ENCODE measurements at places on chromosomes 4 and X.

DNA sequence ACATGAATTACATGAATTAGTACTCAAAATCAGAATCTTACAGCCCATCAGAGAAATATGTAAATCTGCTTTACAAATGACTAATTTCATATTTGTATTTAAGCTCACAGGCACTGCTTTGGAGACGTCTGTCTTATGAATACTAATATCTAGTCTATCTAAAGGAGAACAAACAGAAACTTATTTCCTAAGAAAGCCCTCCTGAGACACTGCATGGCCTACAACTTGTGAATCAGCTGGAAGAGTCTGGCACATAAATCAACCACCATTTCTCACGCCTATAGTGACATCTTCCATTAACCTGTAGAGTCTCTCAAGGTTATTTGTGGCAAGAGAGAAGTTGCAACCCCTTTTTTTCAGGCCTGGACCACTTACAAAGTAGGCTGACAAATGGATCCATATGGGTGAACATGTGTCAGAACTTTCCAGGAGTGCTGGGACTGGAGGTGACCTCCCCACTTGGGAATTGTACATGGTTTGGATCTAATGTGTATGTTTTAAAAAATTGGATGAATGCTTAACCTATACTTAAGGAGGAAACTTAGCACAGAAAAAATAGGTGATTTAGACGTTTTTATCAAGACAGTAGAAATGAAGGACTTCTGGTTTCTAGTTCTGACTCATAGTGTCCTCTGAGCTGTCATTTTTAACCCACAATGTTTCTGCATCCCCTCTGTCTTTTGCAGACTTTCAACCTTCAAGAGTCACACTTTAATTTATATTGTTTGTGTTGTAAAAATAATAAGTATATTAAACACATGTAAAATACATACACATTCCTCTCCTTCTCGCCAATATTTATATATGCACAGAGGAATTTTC lies 83.2 kb upstream of the ARHGAP24 start:
- DNase-seq = no peak

DNA sequence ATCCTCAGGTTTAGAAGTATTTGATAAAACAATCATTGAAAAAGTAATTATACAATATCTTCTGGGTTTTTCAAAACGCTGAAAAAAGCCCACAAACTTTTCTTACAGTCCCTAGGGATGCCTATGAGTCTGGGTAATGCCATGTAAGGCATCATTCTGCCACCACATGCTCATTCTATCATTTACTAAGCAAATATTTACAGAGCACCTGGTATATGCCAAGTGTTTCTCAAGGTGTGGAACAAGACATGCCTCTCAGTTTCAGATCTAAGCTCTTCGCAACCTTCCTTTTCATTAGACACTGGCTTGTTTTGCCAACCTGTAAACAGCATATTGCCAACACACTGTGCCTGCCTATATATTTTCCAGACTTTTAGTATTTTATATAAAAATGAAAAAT lies 17.7 kb downstream of the MID1 start:
- DNase-seq = no peak

DNA sequence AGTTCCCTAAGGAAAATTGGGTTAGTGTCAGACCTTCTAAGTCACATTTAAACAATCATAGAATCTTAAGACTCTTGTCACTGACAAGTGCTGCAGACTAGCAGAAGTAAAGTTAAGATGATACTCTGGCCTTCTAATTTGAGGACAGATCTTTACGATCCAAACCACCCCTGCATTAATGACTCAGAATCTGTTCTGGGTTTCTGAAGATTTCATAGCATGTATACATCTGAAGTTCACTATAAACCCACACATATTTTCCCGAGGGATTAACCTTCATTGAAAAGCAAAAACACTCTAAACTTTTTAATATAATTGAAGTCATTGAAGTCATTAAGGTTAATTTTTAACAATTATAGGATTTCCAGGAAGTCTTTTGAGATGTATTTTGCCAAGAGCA lies 674.3 kb downstream of the IQCM start:
- DNase-seq = no peak

DNA sequence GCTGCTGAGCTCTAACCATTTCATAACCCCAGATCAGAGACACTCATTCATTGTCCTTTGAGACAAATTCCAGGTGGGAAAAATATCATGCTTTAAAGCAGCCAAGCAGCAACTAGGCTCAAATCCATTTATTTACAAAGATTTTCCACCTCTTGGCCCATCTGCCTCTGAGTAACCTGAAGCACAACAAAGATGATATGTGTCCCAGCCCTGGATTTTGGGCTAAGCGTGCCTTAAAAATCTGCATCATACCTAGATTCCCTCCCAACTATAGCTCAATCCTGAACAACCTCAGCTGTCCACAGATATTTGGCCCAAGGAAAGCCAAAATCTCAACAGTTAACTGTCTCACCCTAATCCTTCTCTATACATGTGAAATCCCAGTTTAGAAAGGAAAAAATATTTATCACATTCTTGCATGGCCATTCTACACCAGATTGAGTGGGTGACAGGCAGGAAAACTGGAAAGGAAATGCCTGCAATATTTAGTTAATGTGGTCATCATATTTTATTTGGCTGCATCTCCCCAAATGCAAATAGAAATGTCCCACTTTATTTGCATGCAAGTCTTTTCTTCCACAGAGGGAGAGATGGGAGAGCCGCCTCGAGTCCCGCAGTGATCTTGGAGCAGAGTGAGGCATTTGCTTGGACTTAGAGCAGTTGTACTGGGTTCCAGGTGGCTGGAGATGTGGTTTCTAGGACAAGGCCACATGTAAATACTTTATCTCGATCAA lies 146.4 kb upstream of the EOLA2 start:
- DNase-seq = no peak

DNA sequence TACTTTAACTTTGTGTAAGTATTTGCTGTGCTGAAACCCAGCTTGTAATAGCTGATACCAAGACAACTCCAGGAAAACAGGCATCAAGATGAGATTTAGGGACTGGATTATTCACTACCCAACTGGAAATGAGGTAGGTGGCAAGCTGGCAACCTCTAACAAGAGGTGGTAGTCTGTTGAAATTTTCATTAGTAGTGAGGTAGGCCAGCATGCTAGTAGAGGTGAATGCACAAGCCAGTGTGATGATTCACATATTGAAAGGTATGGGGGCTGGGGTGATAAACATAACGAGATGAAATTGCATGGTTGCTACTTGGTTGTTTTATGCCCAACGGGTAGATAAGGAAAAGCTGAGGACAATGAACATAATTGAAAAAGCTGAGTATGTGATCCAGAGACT lies 8.5 kb upstream of the TMPRSS11D start:
- DNase-seq = no peak

- DNase-seq = no peak
Observed at GRCh38 chr4:7823416-7823824, 116.2 kb downstream of the AFAP1 start.

- no peak for DNase-seq
Observed at GRCh38 chr4:125070861-125071260, 243.9 kb upstream of the FAT4 start.

- no peak for DNase-seq
Observed at GRCh38 chr4:141210168-141210567, 10.5 kb upstream of the ZNF330 start.

DNA sequence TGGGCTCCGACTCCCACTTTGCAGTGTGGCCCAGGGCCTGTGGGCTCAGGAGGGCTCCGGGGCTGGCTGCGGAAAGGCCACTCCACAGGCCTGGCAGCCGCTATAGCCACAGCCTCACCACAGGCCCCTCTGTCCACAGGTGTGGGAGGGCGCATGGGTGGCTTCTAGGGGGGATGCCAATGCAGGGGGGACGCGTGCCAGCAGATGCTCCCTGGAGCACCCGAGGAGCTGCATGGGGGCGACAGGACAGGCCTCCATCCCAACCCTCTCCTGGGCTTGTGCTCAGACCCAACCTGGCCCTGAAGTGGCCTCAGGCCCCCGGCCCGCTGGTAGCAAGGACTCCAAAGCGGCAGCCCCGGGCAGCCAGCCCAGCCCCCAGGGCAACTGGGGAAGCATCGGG lies 8.0 kb downstream of the BGN start:
- no peak for DNase-seq

DNA sequence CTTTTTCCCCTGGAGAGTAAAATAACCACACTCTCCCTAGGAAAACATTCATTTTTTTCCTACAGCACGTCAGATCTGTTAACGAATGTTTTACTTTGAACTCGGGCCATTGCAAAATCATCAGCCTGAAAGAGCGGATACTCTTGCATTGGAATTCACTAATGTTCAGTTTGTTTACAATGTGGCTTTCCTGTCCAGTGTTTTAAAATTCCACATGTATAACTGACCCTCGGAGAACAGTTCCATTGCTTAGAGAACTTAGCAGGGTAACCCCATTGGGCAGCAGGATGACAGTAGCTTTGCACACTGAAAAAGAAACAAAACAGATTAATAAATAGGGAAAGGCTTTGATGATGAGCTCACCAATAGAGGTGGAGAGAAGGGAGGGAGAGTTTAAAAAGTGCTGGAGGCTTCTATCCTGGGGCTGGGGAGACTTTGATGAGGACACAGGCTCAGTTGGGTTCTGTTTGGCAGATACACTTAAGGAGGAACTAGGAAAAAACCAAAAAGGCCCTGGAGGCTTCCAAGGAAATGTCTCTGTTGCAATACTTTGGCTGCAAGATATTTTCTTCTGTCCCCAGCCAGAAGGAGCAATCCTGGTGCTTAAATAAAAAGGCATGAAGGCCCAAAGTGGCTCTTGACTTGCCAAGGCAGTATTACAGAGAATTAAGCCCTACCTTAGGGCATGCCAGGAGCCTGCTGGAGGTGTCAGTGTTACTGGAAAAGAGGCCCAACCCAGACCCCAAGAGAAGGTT lies 143.1 kb downstream of the ARSF start:
- DNase-seq = no peak

DNA sequence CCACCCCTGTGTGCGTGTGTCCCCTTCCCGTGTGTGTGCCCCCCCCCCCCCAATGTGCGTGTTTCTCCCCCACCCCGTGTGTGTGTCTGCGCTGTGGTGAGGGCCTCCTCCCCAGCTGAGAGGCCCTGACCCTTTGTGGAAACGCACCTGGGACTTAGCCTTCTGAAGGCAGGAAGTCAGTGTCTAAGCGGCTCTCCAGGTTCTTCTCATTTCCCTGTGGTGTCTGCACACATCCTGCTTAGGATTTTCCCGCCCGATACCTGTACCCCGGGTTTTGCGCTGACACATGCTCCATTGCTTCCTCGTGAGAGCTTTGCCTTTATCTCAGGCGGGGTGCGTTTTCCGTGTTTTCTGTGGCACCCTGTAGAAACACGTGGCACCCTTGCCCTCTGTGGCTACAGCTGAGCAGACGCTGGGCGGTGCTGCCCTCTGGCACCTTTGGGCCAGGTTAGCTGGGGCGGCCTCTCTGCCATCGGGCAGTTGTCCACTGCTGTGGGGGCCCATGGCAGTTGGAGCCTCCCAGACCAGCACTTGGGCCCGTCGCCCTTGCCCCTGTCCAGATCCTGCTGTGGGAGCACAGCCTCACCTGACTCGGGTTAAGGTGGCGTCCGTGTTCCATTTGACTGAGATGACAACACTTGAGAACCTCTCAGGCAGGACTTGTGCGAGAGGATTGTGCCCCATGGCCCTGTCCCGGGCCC lies 26.3 kb downstream of the MAEA start:
- no peak for DNase-seq

DNA sequence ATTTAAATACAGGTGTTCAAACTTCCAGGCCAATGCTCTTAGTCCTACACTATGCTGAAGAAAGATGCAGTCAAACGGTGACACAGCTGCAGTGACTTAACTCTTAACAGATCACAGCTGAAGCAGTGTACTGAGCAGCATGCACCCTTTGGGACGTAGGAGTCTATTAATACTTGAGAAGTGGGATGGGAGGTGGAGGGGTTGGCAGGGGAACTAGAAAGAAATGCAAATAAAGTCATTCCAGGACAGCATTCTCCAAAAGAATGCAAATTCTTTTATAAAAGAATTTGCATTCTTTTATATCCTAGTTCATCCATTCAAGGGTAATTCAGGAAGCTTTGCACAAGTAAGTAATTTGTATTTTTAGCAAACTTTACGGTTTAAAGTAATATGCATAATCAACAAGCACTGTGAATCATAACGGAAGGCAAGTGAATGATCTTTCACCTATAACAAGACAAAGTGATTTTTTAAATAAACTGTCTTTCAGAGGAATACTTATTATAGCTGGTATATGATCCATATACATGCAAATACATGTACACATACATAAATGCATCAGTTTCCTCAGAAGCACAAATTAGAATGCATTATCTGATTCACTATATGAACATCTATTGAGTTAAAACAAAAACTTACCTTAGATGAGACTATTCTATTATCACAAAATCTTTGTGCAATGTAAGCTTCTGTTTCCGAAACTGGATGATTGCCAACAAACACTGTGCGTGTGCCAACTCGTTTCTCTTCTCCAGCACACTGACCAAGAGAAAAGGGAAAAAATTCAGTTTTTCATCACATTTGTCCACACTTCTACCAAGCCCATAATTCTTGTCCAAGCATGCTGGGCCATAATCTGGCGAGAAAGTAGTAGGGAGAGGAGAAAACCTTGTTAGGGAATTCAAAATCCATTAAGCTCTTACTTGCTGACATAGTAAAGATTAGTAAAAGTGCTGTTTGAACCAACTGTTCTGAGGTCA lies 106.5 kb downstream of the ATP11C start:
- DNase-seq = no peak

DNA sequence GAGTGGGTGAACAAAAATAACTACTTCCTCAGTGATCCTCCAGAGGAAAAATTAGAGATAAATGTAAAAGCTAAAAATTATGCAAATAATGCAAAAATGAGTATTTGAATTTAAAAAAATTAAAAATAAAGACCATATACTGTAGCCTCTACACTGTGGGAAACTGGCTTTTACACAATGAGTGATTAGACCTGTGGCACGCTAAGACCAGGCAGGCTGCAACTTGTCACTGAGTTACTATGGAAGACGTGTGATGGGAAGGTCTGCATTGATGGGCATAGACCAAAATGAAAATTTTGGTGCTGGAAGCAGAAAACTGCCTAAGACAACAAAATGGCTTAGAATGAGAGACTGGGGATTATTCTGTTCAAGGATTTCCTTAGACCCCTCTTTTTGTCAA lies 30.2 kb downstream of the BTC start:
- DNase-seq = no peak

DNA sequence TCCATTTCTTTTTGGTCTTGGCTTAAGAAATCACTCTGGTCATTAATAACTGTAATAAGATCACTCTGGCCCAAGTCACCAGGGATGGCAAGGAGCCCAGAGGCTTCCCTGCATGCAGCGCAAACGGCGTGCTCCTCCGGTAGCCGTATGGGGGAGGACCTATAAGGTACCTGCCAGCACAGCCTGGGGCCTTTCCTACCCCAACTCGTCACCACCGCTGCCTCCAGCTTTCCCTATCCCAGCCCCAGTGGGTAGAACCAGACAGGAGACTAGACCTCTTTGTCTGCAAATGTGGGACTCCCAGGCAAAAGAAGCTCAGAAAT lies 25.9 kb downstream of the HAND2 start:
- no peak for DNase-seq

DNA sequence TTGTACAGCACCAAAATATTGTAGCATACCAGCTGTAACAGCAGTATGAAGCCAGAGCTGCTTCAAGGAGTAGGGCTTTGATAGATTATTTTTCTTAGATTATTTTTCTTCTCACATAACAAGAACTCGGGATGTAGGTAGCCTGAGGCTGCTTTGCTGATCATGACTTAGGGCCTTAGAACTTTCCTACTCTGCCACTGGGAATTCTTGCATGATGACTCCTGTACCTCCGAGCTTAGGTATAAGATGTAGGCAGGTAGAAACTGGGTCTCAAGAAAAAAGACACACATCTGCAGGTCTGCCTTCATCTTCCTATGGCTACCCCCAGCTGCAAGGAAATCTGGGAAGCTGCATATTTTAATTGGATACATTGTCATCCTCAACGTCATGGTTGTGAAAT lies 115.9 kb upstream of the PNPLA4 start:
- no peak for DNase-seq
